Spleen (tissue), 13 donors: ENCODE measurements at places on chromosomes 2 and 18. TPM values are rescaled to one million over a fixed set of nuclear protein-coding genes. Genes with fewer than 3 reads are reported as not detected.

DNA sequence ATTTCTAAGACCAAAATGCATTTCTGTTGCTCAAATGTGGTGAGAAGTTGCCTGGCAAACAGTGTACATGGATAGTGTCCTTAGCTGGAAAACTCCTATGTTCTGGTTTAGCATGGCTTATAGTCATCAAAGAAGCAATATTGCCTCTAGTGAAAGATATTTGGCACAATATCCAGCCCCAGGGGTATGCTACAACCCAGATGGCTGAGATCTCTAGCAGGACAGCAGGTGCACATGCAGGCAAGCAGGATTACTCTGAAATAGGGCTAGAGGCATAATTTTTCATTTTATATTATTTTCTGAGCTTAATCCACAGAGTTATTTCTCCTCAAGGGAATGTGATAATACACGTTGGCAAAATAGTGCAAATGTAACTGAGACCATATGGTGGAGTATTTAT, 34.0 kb downstream of the CCDC195 start:
- H3K27me3 ChIP-seq: no peaks in the 10 kb centered on the region
- no peak overlapping the region for H3K27ac ChIP-seq
- no peaks in the 10 kb centered on the region for H3K4me1 ChIP-seq
- H3K4me3 ChIP-seq: no peak overlapping the region
- no peaks in the 10 kb centered on the region for H3K36me3 ChIP-seq

- H3K4me3 ChIP-seq: no peak overlapping the region
- H3K27me3 ChIP-seq: no peaks in the 10 kb centered on the region
- peaks cover 11% of the 10 kb centered on the region for H3K4me1 ChIP-seq
- H3K36me3 ChIP-seq: no peaks in the 10 kb centered on the region
- DNase-seq: no peak
Observed at GRCh38 chr2:119422360-119423107, 9.1 kb upstream of the TMEM37 start.

DNA sequence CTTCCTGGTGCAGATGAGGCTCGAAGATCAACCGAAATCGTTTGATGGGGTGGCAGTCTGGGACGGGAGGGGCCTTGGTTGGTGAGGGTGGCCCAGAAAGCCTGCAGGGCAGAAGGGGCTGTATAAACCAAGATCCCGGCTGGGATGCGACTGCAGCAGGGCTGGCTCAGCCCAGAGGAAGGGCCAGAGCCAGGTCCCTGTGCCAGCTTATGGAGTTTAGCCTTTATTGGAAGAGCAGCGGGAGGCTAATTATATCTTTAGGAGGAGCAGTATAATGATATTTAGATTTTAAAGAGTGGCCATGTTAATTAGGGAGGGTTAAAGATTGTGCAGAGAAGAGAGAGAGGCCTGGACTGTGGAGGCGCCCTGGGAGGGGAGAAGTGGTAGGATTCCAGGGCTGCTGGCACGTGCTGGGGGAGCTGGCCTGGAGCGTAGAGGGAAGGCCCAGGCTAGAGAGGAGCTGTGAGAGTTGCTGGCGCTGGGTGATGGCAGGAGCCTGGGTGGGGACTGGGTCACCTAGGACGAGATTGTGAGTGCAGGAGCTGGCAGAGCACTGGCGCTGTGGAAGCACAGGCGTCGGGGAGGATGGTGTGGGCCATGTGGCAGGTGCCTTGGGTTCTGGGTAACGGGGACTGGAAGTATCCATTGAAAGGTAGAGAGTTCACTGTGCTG, 25.1 kb downstream of the TRAF3IP1 start:
- H3K27ac ChIP-seq: no peak overlapping the region
- DNase-seq: no peak
- H3K36me3 ChIP-seq: peaks cover 8% of the 10 kb centered on the region
- no peak overlapping the region for H3K4me3 ChIP-seq

DNA sequence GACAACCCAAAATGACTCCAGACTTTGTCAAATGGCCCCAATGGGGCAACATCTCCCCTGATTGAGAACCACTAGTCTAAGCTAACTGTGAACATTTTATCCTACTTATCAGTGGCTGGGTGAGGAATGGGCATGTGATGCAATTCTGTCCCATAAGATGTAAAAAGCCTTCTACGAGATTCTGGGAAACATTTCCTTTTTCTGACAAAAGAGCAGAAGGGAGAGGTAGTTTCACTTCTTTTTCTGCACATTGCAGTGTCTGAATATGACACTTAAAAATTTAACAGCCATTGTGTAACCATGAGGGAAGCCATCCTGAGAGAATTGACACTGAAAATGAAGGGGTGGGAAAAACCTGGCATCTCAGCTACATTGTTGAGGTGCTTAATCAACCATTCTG, 17.3 kb upstream of the MARCHF4 start:
- no peaks in the 10 kb centered on the region for H3K27me3 ChIP-seq
- no peak for DNase-seq
- H3K27ac ChIP-seq: no peak overlapping the region
- H3K4me1 ChIP-seq: no peaks in the 10 kb centered on the region
- H3K36me3 ChIP-seq: no peaks in the 10 kb centered on the region
- no peak overlapping the region for H3K4me3 ChIP-seq

DNA sequence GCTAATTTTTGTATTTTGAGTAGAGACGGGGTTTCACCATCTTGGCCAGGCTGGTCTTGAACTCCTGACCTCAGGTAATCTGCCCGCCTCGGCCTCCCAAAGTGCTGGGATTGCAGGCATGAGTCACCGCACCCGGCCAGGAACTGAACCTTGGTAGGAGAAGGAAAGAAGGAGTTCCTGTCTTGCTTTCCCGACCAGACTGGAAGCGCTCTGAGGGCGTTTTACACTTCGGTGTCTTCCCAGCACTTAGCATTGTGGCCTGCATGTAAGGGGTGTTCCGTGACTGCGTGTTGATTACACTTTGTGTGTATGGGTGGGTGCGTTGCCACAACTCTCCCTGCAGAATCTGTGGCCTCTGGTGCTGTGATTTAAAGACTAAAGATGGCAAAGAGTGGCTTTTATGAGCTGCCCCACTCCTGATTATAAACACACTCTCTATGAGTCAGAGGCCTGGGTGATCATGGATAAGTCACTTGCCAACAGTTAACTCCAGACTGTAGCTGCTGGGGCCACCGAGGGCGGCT, 46.0 kb downstream of the ODC1 start:
- H3K36me3 ChIP-seq: no peaks in the 10 kb centered on the region
- H3K4me1 ChIP-seq: peaks cover 69% of the 10 kb centered on the region
- DNase-seq: no peak
- no peaks in the 10 kb centered on the region for H3K27me3 ChIP-seq

DNA sequence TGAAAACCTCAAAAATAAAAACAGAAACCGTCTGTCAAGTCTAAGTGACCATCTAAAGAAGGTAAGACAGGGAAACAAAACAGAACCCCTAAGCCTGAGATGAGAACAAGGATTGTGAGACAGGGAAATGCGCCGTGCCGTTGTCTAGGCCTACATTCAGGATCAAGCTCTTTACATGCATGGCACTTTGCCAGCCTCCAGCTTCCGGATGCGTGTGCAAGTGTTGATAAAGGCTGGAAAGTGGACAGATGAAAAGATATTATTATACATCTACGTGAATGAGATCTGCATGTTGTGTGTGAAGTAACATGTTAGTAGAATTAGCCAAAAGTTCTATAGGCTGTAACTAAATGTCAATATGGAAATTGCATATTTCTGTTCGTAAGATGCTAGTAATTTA, 28.6 kb upstream of the TMEM87B start:
- no peaks in the 10 kb centered on the region for H3K36me3 ChIP-seq
- H3K4me3 ChIP-seq: no peak overlapping the region
- H3K4me1 ChIP-seq: peaks cover 8% of the 10 kb centered on the region
- DNase-seq: no peak

DNA sequence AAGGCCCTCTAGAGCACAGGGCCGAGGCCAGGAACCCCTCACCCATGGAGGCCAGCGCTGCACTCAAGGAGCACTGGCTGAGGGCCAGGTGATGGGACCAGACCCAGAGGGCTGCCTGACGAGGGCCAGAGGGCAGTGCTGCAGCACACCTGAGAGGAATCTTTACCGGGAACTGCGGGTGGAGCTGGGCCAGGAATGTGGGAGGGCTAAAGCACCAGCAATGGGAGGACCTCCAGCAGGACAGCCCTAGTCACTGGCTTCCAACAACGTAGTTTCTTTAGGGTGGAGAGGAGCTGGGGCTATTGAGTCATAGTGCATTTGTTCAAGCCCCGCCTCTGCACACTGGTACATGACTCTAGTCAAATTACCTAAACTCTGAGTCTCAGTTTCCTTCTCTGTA, 143.4 kb downstream of the TMEM17 start:
- H3K27me3 ChIP-seq: no peaks in the 10 kb centered on the region
- H3K4me1 ChIP-seq: no peaks in the 10 kb centered on the region
- H3K27ac ChIP-seq: no peak overlapping the region
- DNase-seq: no peak
- no peaks in the 10 kb centered on the region for H3K36me3 ChIP-seq

GRCh38 chr18:26630596-26630995, 82.2 kb upstream of the KCTD1 start:
- no peak overlapping the region for H3K4me3 ChIP-seq
- H3K27me3 ChIP-seq: no peaks in the 10 kb centered on the region
- H3K36me3 ChIP-seq: no peaks in the 10 kb centered on the region
- no peak for DNase-seq
- H3K27ac ChIP-seq: no peak overlapping the region

- no peak overlapping the region for H3K4me3 ChIP-seq
- H3K27me3 ChIP-seq: no peaks in the 10 kb centered on the region
- no peak overlapping the region for H3K27ac ChIP-seq
- H3K4me1 ChIP-seq: peaks cover 64% of the 10 kb centered on the region
- peak; percentile 92 for DNase-seq
Observed at GRCh38 chr2:128736689-128737545, 418.2 kb upstream of the HS6ST1 start.

GRCh38 chr2:69624131-69624530, 19.4 kb downstream of the AAK1 start:
- H3K4me1 ChIP-seq: peaks cover 62% of the 10 kb centered on the region
- H3K4me3 ChIP-seq: no peak overlapping the region
- H3K36me3 ChIP-seq: no peaks in the 10 kb centered on the region
- no peak for DNase-seq
- H3K27ac ChIP-seq: no peak overlapping the region
- no peaks in the 10 kb centered on the region for H3K27me3 ChIP-seq

GRCh38 chr2:71893646-71894045, 254.0 kb downstream of the CYP26B1 start:
- H3K27ac ChIP-seq: no peak overlapping the region
- H3K4me3 ChIP-seq: no peak overlapping the region
- peaks cover 5% of the 10 kb centered on the region for H3K4me1 ChIP-seq

DNA sequence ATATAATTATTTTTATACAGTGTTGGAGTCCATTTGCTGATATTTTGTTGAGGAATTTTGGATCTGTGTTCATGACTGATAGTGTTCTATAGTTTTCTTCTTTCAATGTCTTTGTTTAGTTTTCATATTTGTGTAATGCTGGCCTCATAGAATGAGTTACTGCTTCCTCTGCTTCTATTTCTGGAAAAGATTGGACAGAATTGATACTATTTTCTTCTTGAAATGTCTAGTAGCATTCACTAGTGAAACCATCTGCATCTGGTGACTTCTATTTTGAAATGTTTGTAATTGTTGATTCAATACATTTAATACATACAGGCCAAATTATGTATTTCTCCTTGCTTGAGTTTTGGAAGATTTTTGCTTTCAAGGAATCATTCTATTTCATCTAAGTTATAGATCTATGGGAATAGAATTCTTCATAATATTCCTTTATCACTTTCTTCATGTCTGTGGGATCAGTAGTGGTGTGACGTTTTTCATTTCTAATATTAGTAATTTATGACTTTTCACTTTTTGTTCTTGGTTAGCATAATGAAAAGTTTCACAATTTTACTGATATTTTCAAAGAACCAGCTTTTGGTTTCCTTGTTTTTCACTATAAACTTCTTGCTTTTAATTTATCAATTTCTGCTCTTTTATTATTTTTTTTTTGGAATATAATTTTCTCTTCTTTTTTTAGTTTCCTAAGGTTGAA, 509.9 kb upstream of the VRK2 start:
- H3K27me3 ChIP-seq: no peaks in the 10 kb centered on the region
- no peak overlapping the region for H3K4me3 ChIP-seq
- H3K4me1 ChIP-seq: no peaks in the 10 kb centered on the region
- H3K27ac ChIP-seq: no peak overlapping the region
- H3K36me3 ChIP-seq: no peaks in the 10 kb centered on the region

GRCh38 chr2:187749804-187750431, 195.7 kb upstream of the TFPI start:
- no peaks in the 10 kb centered on the region for H3K4me1 ChIP-seq
- no peak for DNase-seq
- no peak overlapping the region for H3K4me3 ChIP-seq
- no peak overlapping the region for H3K27ac ChIP-seq
- no peaks in the 10 kb centered on the region for H3K36me3 ChIP-seq

GRCh38 chr18:12819841-12820240, 64.2 kb downstream of the PTPN2 start:
- no peaks in the 10 kb centered on the region for H3K36me3 ChIP-seq
- H3K4me1 ChIP-seq: no peaks in the 10 kb centered on the region
- H3K4me3 ChIP-seq: no peak overlapping the region
- no peaks in the 10 kb centered on the region for H3K27me3 ChIP-seq

- H3K27ac ChIP-seq: no peak overlapping the region
- no peaks in the 10 kb centered on the region for H3K27me3 ChIP-seq
- H3K4me3 ChIP-seq: no peak overlapping the region
- H3K36me3 ChIP-seq: no peaks in the 10 kb centered on the region
- no peaks in the 10 kb centered on the region for H3K4me1 ChIP-seq
Observed at GRCh38 chr2:9327873-9328352, 95.4 kb downstream of the ITGB1BP1 start.

DNA sequence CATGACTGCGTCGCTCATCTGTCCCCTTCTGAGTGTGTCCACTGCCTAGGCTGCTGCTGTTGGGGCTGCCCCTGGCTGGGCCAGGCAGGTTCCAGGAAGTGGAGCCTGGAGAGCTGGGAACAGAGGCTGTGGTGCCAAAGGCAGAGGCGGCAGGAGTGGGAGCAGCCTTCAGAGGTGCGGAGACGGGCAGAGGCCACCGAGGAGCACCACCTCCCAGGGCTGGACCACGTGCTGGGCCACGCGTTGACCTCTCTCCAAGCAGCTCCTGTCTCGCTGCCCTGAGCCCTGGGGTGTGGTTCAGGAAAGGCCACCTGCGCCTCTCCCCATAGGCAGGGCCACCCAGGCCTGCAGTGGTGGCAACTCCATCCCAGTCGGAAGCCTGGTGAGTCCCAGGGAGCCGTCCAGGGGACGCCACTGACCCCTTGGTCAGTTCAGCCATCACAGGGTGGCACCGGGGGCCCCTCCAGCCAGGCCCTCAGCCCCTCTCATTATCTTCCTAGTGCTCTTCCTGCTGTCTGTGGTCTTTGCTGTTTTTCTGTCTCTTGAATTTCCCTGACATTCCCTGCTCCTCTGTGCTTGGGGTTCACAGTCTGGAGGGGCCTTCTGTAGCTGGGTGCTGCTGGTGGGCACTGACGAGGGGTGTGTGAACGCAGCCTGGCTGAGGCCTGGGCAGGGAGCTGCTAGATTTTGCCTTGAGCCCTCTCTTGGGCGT, 122.8 kb upstream of the HS6ST1 start:
- no peaks in the 10 kb centered on the region for H3K36me3 ChIP-seq
- H3K4me1 ChIP-seq: peaks cover 66% of the 10 kb centered on the region
- H3K27me3 ChIP-seq: peaks cover 4% of the 10 kb centered on the region
- peak; percentile 72 for DNase-seq
- no peak overlapping the region for H3K27ac ChIP-seq

ALS2 gene
- polyA plus RNA-seq: 2.7 TPM

TMEM200C gene
- 0.09 TPM for polyA plus RNA-seq

CDH2 gene
- polyA plus RNA-seq: 3.2 TPM

B4GALT6 gene
- polyA plus RNA-seq: 0.42 TPM

DSG4 gene
- not detected for polyA plus RNA-seq

FAM228A gene
- 0.26 TPM for polyA plus RNA-seq

TNFAIP6 gene
- polyA plus RNA-seq: 0.46 TPM

PSMA8 gene
- polyA plus RNA-seq: 0.61 TPM

GULP1 gene
- 1.3 TPM for polyA plus RNA-seq
